Stimulated activated CD4-positive, alpha-beta T cell treated with anti-CD3 and anti-CD28 coated beads, Interleukin-12 subunit alpha, Interleukin-12 subunit beta, amount 100 ng/mL, for 4 hours (primary cell): ENCODE measurements at places on chromosomes 5 and 9.

- no peak for DNase-seq
These were observed 283.9 kb downstream of the PJA2 start for GRCh38 chr5:109125755-109126429.

- DNase-seq: no peak
These were observed 11.3 kb downstream of the RALGPS1 start for GRCh38 chr9:126925876-126926275.

GRCh38 chr5:639584-640213 lies 27.6 kb downstream of the CEP72 start:
- no peak for DNase-seq

DNA sequence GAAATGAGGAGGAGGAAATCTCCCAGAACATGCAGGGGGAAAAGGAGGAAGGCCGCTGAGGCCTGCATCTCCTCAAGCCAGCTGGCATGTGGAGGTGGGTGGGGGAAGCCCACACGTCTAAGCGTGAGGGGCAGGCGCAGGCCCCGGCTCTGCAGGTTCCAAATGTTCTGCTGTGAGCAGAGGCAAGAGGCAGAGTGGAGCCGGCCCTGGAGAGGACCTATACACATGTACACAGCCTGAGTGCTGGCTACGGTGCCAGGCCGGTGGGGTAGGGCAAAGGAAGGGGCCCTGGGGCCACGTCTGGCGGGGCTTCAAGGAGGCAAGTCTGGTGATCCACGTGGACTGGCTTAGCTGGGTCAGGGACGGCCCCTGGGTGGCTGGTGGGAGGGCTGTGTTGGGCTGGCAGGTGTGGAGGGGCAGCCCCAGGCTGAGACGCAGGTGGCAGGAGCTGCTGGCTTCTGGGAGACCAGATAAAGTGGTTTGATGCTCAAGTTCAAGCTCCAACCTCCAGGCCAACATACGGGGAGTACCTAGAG lies 26.4 kb downstream of the LPCAT1 start:
- no peak for DNase-seq

GRCh38 chr5:174071484-174071883 lies 26.0 kb downstream of the NSG2 start:
- no peak for DNase-seq

- DNase-seq: no peak
These were observed 2.6 kb upstream of the PBX3 start for GRCh38 chr9:125744616-125745015.
